ENCODE measurements at places on chromosomes 5 and 9. TPM values are rescaled to one million over a fixed set of nuclear protein-coding genes. Genes with fewer than 3 reads are reported as not detected.

Gene FGFR4
- total RNA-seq: 3.5 TPM

GRCh38 chr5:56565644-56566043 is 249.7 kb upstream of the MAP3K1 start:
- DNase-seq: peak; percentile 85

- DNase-seq: no peak
Observed at GRCh38 chr5:100838048-100838473, 65.0 kb downstream of the ST8SIA4 start.

- DNase-seq: no peak
Observed at GRCh38 chr9:38724754-38725153, 4.8 kb upstream of the FAM240B start.

DNA sequence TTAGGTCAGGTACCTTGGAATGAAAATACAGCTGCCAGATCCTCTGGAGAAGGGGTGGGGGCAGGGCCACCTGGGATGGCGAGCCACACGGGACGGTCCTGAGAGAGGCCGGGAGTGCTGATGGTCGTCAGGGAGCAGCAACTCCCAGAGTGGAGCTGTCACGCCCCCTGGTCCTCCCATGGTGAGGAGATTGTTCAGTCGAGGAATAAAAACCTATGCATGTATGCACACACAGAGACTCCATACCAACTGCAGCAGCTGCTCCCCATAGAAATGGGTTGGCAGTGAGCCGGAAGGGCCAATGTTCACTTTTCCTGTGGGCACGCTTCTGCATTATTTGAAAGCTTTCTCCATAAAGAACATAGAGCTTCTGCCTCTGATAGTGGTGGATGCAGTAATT is 45.2 kb upstream of the SEMA4D start:
- no peak for DNase-seq

Gene MARVELD2
- 2.0 TPM for total RNA-seq

- no peak for DNase-seq
Observed at GRCh38 chr5:175847503-175847902, 23.9 kb upstream of the CPLX2 start.

DNA sequence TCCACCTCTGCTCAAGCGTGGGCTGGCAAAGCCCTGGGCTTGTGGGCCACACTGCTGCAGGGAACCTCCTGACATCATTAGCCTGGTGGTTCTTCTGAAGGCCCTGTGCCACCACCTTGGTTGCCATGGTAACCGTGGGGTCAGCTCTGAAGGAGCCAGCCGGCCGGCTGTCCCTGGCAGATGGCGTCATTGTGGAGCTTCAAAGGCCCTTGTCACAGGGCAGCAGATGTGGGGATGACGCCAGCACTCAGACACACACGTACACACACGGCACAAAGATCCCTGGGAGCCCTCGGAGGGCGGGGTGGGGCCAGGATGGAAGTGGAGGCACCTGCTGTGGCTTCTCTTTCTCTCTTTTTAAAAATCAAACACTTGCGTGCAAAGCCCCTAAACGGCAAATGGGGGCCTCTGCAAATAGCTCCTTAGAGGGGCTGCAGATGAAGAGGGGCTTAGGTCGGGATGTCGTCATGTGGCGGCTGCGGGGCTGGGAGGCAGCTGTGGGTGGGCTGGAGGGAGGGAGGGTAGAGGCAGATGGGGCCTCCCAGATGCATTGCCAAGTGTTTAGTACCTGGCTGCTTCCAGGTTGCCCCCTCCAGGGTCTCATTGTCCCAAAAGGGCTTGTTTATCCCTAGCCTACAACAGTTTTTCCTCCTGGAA is 19.5 kb upstream of the RPL26L1 start:
- no peak for DNase-seq

GRCh38 chr5:143652108-143652700 is 159.8 kb upstream of the HMHB1 start:
- no peak for DNase-seq

Gene PIP5KL1
- 4.4 TPM for total RNA-seq

GRCh38 chr5:81003811-81004386 is 43.7 kb downstream of the RASGRF2 start:
- DNase-seq: no peak

Gene COL5A1
- 15.9 TPM for total RNA-seq

Gene MYORG
- 4.0 TPM for total RNA-seq

GRCh38 chr9:6780690-6781089 is 22.9 kb downstream of the KDM4C start:
- no peak for DNase-seq

Gene TAF11L10
- not detected for total RNA-seq

DNA sequence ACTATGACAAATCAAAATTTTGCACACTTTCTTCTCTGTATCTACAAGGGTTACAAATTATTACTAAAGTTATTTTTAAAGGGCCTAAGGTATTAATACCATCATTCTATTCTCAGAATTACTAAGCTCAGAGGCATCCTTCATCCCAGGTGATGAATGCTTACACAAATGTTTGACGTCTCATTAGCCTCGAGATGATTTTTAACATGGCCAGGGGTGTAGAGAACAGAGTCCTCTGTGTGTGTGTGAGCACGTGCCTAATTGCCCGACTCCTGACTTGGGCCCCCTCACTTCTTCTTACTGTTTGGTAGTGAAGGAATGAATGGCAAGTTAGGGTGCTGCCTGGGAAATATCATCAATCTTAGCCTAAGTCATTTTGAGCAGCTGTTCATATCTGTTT is 221.1 kb downstream of the ENC1 start:
- DNase-seq: no peak

DNA sequence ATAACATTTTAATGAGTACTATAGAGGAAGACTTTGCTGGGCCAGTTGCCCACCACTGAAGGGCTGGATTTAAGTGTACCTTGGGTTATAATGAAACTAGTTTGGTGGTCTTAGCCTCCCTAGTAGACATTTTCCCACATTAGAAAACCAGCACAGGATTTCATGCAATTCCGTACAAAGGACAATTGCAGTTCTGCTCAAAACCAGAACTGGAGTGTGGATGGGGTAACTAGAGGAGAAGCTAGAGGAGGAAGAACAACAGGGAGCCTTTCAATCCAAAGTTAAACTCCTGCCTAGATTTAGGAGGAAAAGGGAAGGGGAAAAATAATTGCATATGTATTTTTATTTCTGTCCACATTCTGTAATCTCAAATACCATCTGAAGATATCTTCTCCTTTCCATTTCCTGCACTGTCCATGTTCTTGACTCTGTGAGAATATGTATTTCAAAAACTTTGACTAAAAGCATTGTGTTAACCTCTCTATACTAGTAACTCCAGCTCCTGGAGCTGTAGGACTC is 97.5 kb upstream of the SSBP2 start:
- DNase-seq: no peak

DNA sequence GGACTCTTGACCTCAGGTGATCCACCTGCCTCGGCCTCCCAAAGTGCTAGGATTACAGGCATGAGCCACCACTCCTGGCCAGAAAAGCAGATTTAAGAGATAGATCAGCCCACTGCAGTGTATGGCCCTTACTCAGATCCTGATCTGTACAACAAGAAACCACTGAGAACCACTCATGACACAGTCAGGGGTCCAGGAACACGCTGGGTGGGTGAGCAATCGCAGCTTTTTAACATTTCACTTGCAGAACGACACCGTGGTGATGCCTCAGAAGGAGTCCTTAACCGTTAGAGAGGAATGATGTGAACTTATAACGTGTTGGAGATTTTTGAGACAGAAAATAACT is 45.3 kb upstream of the NSMF start:
- no peak for DNase-seq

DNA sequence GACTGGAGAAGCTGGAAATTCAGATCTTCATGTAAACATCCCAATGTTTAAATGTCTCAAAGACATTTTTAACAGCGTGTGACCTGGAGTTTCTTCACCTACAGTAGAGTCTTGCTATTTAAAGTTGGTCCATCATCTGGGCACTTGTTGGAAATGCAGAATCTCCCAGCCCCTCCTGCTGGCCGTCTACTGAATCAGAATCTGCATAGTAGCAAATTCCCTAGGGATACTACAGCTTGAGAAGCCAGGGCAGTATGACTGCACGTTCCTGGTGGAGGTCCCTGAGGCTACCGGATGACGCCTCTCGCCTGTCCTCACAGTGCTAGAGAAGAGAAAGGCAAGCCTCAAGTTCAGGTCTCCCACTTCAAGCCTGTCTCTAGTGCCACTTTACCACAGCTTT is 15.7 kb downstream of the SAP30L start:
- no peak for DNase-seq

DNA sequence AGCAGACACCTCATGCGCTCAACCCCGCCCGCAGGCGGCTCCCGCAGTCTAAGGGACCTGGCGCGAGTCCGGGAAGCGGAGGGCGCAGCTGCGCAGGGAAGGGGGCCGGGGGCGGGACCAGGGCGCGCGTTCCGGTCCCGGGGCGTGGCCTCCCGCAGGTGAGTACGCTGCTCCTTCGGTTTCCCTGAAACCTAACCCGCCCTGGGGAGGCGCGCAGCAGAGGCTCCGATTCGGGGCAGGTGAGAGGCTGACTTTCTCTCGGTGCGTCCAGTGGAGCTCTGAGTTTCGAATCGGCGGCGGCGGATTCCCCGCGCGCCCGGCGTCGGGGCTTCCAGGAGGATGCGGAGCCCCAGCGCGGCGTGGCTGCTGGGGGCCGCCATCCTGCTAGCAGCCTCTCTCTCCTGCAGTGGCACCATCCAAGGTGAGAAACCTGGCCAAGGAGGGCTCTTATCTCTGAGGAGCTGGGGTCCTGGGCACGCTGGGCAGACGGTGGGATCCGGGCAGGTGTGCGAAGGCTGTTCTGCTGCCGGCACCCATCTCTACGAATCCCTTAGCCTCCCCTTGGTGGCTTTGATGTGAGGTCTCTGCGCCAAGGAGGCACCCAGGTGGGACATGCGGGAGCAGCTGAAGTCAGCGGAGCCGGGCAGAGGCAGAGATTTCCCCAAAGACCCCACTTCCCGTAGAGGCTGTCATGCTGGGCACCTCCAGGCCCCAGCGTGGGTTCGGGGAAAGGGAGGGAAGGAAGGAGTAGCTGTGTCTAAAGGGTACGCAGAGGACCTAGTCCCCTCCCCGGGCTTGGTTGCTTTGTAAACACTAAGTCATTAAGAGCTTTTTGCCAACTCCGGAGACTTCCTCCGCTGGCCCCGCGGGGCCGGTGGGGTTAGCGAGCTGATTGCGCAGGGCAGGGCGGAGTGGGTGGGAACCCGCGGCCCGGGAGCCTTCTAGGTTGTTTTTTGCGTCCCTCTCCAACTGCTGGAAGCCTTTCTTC is at the start of gene F2RL1:
Gene F2RL1 (plus strand): TSS at position 187 of the 988 bp plus-strand sequence. CDS start 153 bp downstream, at position 340.
- DNase-seq: no peak

DNA sequence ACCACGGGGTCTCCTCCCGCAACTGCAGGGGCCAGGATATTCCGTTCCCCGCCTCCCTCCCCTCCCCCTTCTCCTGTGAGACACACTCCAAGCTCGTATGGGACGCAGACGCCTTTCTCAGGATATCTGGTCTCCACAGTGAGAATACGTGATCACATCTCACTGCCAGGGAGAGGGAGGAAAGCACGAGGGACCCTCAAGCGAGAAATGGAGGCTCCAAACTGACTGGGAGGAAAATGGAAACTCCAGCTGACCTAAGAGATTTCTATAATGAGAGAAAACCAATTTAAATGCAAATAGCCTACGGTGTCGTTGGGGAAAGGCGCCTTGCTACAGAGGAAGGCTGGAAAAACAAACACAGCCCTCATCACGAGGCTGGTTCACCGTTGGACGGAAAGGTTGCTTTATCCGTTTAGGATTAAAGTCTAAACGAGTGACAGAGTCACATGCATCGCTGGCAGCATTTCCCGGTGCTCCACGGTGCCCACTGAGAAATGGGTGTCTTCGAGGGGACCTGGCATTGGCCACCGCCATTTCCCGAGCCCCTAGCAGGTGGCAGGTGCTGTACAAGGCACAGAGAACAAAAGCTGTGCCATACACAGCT is 116.9 kb upstream of the CPEB4 start:
- DNase-seq: no peak

GRCh38 chr5:150489360-150490295 is 18.3 kb upstream of the NDST1 start:
- DNase-seq: peak; percentile 89

Gene ROPN1L
- total RNA-seq: not detected

Gene IL33
- not detected for total RNA-seq

Gene TMC1
- total RNA-seq: not detected

- DNase-seq: no peak
Observed at GRCh38 chr9:34566322-34566721, 23.2 kb downstream of the CNTFR start.

GRCh38 chr9:86697213-86697612 is 250.1 kb downstream of the GAS1 start:
- DNase-seq: no peak

DNA sequence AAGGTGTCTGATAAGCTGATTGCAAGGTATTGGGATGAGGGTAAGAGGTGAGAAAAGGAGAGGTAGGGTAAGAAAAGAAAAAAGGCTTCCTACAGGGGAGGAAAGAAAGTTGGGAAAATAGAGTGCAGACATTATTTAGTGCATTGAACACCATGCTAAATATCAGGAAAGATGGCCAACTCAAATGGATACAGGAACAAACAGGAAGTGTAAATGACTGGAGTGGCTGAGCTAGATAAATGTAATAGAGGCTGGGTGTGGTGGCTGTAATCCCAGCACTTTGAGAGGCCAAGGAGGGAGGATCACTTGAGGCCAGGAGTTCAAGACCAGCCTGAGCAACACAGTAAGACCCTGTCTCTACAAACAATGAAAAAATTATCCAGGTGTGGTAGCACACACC is 32.2 kb downstream of the OTP start:
- no peak for DNase-seq

Gene SIT1
- total RNA-seq: 93.0 TPM

Gene MLANA
- not detected for total RNA-seq

GRCh38 chr9:1083325-1083913 is 33.3 kb downstream of the DMRT2 start:
- DNase-seq: no peak

DNA sequence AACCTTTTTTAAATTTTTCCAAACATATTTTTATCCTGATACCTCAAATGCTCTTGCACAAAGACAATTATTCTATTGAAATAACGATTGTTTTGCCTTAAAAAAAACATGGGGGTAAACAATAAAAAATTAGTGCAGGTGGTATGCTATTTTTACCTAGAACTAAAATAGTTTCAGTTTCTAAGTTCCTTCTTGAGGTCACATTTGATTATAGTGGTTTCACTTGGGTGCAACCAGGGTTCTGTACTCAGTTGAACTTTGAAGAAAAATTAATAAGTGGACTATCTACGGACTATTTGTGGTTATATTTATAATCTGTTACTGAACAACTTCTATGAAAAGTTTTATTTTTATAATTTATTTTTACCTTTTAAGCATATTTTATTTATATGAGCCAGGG is 387.1 kb upstream of the IZUMO3 start:
- peak; percentile 77 for DNase-seq

Gene SEMA6A
- not detected for total RNA-seq

Gene ACOT12
- total RNA-seq: not detected

GRCh38 chr9:4933177-4933576 is 51.9 kb upstream of the JAK2 start:
- no peak for DNase-seq

DNA sequence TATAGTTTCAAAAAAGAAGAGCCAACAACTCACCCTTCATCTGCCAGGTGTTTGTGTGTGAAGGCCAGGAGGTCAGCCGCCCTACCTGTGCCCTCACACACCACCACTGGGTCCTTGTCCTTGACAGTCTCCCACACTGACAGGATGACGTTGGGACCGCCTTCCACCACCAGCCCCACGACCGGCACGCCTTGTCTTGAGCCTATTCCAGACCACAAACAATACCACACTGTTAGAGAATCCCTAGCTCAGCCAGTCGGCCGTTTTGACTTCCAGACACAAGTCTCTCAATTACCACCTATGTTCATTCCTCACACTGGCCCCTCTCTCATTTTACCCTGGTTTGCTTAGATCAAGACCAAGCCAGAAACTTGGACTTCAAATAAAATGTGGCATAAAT is 66.1 kb downstream of the TRPM6 start:
- DNase-seq: no peak

GRCh38 chr5:88888291-88888690 is 5.3 kb upstream of the MEF2C start:
- no peak for DNase-seq

All from OCI-LY7 (cell line).